ENCODE measurements at places on chromosomes 5 and 9.

- peak; percentile 59 for DNase-seq
Measured at GRCh38 chr5:174204535-174205313, 159.2 kb downstream of the NSG2 start.

DNA sequence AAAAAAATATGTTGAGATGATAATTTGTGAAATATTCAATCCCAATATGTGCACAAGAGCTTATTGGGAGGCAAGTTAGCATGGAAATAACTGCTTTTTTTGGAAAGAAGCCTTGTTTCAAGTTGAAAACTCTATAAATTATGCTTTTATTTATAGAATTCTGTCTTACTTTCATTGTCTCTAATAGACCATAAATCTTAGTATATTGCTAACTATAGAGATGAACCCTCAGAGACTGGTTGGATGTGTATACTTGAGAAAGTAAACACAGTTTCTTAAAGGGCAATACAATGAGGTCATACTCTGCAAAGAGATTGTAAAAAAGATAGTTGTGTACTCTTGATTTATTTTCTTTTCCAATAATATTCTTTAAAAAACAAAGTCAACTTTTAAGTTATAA, 530.3 kb downstream of the SPATA31D1 start:
- no peak for DNase-seq

DNA sequence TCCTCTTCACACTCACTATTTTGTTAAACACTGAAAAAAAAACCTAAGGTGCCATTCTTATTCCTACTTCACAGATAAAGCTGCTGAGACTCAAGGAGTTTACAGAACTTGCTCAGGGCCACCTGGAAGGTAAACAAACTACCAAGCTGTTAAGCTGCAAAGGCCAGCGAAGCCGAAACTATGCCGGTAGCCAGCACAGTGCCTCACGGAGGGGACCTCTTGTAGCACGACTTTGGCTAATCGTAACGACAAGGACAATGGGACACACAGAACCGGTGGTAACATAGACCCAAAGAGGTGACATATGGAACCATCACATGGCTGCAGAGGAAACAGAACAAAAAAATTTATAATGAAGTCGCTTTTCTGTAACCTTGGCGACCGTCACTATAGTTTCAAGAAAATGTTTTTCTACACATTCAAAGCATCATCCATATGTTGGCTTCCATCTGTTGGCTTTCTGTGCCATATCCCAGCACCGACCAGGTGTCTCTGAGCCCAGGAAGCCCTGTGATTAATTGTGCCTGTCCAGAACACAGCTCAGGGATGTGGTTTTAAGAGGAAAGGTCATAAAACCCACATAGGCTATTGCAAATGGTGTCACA, 60.3 kb downstream of the S1PR3 start:
- no peak for DNase-seq

- no peak for DNase-seq
Measured at GRCh38 chr9:110111868-110112267, 96.1 kb downstream of the C9orf152 start.

DNA sequence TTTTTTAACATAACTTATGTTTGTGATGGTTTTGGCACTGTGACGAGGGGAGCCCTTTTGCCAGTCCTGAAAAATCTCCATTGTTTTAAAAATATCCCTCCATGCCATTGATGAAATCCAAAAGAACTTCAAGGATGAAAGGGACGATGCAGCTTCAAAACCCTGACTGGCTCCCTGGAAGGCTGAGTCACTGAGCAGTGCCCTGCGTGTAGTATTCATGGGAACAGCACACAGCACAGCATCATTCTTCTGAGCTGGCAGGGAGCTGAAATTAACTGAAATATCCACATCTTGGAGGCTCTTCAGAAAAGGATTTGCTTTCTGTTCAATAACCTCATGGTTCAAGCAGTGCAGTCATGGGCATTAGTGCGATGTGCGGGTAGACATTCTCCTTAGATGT, 29.7 kb downstream of the PDE4D start:
- no peak for DNase-seq

DNA sequence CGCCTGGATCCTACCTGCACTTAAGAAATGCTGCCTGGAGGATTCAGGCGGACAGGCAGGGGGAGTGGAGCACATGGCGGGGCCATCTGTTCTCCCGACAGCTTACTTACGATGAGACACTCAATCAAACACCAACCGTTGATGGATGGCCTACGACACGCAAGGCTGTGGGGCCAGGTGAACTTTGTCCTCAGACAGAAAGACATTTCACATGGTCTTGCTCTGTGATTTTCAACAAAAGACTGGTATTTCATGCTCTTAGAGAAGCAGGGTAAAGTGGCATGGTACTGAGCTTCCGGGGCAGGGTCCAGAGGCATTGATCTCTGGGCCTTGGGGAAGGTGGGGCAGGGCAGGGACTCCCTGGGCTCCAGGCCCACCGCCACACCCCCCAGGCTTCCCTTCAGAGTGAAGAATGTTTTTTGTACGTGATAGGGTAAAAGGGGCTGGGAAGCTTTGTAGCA, 9.1 kb upstream of the OLFM1 start:
- DNase-seq, result peak; percentile 10

- DNase-seq, result no peak
Measured at GRCh38 chr5:42812620-42813019, 928 bp upstream of the SELENOP start.

DNA sequence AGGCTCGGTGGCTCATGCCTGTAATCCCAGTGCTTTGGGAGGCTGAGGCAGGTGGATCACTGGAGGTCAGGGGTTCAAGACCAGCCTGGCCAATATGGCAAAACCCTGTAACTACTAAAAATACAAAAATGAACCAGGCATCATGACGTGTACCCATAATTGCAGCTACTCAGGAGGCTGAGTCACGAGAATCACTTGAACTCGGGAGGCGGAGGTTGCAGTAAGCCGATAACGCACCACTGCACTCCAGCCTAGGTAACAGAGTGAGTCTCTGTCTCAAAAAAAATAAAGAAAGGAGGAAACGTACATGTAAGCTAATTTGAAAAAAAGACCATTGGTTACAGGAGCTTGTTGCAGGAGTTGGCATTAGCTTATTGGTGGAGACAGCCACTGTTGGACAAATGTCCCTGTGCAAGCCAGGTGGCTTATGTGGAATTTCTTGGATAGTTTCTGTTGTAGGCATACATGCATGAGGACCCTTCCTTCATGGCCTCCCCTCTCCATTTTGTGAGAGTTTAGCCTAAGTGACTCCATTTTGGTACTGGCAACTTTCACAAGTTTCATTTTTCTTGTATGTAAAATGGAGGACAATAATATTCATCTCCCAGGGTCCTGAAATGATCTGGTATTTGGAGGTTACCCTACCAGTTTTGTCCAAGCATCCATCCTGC, 16.8 kb upstream of the RAB14 start:
- no peak for DNase-seq

- no peak for DNase-seq
Measured at GRCh38 chr9:113380869-113381378, 4.1 kb upstream of the HDHD3 start.

DNA sequence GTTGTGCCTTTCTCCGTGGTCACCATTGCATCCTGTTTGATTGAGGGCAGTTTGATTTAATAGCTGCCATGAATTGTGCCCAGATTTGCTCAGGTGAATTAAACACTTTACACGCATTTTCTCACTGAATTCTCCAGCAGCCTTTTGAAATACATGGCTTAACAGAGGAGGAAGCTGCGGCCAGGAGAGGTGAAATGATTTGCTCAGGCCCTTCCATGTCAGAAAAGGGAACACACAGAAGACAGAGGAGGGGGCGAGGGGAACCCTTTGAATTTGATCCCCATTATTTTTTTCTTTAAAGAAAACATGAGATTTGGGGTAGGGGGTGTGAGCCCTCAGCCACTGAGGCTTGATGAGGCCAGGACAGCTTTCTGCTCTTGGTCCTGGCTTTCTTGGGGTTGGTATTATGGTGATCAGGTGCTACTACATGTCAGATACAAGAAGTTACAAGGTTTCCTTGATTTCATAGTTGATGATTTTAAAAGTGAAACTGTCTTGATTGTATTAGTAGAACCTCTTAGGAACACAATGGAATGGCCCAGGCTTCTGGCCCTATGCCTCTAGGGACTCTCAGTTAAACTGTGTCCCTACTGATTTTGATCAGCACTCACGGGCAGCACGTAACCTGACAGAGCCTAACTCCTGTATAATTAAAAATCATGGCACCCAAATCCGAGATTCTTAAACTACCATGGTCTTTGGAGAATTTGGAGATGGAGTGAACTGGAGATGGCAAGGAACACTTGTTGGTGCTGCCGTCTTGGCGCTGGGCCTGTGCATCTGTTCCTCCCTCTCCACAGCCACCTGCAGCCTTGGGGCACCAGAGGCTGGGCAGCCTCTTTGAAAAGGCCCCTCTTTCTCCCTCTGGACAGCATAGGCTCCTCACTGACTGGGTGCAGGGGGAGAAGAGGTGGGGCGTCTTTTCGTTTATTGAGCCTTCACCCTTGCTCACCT, 107.9 kb downstream of the TRIO start:
- no peak for DNase-seq

DNA sequence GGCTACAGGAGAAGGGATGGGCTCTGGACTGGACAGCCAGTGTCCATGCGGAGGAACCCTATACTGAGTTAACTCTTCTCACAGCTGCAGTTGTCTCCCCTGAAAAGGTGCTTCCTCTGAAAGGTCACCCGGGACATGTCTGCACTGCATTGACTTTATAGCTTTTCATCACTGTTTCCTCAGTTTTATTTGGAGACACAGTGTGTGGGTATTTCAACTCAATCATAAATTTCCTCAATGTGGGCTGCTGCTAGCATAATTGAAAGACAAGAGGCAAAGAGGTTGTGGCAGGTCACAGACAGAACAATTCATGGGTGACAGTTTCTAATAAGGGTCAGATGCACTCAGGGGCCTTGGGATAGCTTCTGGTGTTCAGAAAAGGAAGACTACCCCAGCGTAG, 336.8 kb downstream of the KDM4C start:
- DNase-seq, result no peak

GRCh38 chr9:72726947-72727346, 205.5 kb downstream of the TMC1 start:
- no peak for DNase-seq

GRCh38 chr5:76735762-76736545, 20.0 kb downstream of the F2R start:
- DNase-seq, result no peak

- no peak for DNase-seq
Measured at GRCh38 chr5:8598356-8598755, 729.4 kb downstream of the MTRR start.

DNA sequence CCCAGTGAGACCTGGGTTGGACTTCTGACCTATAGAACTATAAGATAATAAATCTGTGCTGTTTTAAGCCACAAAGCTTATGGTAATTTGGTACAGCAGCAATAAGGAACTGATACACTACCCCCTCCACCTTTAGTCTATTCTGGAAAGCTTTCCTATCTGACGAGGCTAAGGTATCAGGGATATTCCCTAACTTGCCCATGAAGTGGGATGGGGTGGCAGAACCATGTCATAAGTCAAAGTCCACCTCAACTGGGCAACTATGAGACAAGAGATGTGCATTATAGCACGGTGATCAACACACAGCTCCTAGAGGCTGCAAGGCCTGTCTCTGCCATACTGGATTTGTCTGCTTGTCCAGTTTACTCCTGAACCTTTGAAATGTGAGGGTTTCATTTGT, 146.8 kb upstream of the RAD23B start:
- no peak for DNase-seq

DNA sequence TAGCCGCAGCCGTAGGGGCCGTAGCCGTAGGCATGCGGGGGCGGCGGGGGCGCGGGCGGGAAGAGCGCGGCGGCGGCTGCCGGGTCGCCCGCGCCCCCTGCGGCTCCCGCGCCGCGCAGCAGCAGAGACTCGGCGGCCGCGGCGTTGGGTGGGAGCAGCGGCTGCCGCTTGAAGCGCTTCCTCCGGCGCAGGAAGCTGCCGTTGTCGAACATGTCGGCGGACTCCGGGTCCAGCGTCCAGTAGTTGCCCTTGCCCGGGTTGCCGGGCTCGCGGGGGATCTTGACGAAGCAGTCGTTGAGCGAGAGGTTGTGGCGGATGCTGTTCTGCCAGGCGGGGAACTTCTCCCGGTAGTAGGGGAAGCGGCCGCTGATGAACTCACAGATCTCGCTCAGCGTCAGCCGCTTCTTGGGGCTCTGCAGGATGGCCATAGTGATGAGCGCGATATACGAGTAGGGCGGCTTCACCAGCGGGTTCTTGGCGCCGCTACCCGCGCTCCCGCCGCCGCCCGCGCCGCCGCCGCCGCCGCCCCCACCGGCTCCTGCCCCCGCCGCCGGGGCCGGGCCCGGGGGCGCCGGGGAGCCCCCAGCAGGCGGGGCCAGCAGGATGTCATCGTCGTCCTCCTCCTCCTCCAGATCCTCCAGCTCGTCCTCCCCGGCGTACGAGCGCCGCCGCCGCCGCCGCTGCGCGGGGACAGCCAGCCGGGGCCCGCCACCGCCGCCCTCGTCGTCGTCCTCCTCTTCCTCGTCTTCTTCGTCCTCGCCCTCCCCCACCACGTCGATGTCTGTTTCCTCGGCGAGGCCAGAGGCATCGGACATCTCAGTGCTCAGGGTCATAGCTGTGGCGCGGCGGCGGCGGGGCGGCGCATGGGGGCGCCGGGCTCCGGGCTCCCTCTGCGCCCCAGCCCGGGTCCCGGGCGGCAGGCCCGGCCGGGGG, 781 bp downstream of the FOXD1 start:
- peak; percentile 64 for DNase-seq

DNA sequence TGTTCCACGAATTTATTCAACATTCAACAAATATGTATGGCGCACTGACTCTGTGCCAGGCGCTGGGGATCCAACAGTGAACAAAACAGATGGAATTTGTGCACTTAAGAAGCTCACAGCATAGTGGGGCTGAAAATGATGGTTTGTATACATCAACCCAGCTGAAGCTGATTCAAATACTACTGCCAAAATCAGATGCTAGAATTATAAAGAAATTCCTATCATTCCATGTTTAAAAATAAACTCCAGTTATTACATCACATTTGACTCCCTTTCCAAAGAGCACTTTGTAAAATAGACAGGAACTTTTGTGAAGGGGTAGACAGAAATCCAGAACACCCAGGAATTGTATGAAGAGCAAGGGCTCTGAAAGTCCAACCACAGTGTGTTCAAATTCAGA, 54.1 kb downstream of the ZNF608 start:
- no peak for DNase-seq

DNA sequence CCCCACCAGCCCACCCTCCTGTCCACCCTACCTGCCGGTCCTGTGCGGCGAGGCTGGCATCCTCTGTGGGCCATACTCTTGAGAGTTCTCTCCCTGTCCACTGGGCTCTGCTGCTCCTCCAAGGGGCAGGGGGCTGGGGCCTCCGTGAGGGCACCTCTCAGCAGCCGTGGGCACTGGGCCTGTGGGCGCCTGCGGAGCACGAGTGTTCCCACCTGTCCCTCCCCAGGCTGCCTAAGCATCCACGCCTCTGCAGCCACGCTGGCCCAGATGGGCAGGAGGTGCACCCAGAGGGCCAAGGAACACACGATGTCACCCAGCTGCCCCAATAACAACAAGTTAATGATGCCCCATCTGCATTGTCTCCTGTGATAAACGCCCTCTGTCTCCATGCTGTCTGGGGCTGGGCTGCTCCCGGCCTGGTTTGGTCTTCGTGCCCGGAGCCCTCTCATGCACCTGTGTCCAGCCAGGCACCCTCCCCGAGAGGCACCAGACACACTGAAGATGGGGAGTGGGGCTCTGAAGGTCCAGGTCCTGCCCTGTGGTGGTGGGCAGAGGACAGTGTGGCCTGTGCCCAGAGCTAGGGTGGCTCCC, 114.5 kb downstream of the RXRA start:
- DNase-seq, result no peak

Data from mesothelial cell of epicardium (in vitro differentiated cells).